GM12878 (cell line): ENCODE measurements at places on chromosomes 1 and 21.

- no peak for DNase-seq
These were observed 514.4 kb upstream of the B3GALT2 start for GRCh38 chr1:193700710-193701355.

DNA sequence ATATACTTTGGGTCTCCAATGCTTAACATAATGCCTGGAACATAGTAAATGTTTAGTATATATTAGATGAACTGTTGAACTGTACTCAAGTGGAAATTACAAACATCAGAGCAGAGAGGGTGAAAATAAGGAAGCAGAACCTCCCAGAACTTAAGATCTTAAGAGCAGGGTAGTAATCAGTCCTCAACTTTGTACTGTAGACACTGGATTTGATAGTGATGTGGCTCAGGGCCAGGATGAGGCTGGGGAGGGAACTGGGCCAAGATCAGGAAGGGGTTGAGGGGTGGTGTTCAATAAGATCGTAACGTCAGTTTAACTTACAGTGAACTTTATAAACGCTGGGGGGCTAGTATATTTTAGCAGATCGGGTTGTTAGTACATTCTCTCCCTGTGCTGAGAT, 15.4 kb downstream of the MPZL1 start:
- DNase-seq = no peak

- no peak for DNase-seq
These were observed 1.6 kb downstream of the PADI4 start for GRCh38 chr1:17309426-17310067.

DNA sequence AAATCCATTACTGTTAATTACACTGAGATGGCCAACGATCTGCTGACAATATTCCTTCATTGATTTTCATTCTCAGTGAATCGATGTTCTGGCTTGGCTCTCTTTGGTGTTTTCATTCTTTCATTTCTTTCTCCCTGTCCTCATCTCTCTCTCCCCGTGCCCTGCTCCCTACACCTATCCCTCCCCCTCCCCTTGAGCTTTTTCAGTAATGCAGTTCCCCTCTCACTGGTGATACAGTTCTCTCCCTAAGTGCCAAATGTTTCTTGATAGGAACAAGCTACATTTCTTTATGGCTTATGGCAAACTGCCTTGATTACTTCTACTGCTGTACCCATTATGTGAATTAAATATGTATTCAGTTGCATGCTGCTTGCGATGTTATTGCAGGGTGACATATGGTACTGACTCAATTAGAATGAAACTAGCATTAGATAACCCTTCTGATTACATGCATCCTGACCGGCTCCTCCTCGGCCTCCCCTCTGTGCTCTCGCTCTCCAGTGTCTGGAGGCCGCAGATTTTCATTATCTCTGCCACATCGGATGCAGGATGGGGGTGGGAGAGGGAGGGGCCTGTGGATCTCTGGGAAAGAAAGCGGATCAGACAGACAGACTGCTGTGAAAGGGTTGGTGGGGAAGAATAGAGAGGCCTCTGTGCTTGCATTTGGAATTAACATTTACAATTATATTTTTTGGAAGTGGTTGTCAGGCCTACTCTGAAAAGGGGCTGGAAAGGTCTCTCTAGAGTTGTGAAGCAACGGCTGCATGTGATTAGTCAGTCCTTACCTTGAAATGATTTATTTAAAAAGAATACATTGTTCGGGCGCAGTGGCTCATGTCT, 130.9 kb downstream of the PBX1 start:
- DNase-seq = no peak

GRCh38 chr21:37550618-37551330, 184.2 kb downstream of the DYRK1A start:
- DNase-seq = no peak

GRCh38 chr1:31781756-31782371, 17.7 kb upstream of the ADGRB2 start:
- no peak for DNase-seq

GRCh38 chr1:156253634-156254033, 5.8 kb upstream of the PAQR6 start:
- DNase-seq = no peak

GRCh38 chr1:23466423-23466989, 17.5 kb downstream of the ASAP3 start:
- no peak for DNase-seq

DNA sequence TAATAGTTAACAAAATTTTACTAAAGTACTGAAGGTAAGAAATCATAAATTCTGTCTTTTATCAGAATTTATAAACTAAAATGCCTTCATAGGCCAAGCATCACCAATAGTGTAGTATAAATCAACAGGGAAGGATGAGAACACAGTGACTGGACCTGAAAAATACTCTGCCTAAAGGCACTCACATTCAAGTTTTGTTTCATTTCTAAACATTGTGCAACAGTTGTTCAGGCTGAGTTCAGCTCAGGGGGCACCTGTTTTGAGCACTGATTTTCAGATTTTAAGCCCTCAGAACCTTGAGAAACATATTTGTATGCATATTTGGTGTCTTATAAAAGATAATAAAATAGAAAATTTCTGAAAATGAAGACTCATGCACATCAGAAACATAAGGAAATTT, 12.4 kb downstream of the ACBD6 start:
- DNase-seq = no peak

- no peak for DNase-seq
These were observed 37.0 kb downstream of the SLC9A1 start for GRCh38 chr1:27117733-27118439.

DNA sequence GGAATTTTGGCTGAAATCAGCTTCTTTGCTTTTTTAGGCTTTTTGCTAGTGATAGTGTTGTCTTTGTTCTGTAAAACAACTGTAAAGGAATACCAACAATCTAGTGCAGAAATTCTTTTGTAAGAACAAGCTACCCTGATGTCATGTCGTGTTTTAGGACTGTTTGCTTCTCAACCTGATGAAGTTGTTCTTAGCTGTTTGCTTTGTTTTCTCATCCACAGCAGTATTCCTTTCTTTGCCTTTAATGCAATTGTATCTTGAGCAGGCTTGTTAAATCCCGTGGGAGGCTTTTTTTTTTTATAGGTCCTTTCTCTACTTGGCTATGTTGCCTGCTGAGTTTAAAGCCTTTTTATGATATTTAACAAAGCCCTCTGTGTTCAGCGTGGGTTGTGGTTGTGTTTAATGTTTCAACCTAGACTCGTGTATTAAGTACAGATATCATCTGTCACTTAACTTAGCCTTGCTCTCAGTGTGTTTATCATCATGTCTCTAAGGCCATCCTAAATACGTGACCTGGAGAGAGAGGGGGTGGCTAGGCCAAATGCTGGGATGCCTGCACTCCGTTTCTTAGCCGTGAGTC, 31.6 kb downstream of the ADARB1 start:
- no peak for DNase-seq

DNA sequence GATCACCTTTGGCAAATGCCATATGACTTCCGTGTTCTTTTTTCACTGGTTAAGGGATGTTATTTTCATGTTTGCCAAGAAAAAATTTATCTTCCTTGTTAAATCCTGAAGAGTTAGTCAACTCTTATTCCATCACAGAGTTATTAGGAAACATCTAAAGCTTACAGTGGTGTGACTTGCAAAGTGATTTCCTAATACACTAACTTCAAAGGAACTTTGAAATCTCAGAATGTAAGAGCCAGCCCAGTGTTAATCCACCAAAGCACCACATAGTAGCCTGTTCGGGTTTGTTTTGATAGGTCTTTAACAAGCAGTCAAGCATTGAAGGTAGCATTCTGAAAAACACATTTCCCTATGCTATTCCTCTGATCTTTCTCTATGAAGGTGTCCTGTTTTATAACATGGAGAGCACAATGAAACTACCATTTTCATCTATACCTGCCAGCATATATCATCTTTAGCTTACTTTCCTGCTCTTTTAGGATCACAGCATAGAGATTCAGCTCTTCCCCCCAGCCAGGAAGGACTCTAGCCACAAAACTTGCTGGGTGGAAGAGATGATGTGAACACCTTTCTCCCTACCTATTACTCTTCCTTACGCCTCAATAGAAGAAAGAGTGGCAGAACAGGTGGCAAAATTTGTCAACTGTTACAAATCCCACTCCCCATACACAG, 82.4 kb upstream of the MAGI3 start:
- DNase-seq = no peak

GRCh38 chr1:188906921-188907641, 1570.6 kb downstream of the BRINP3 start:
- DNase-seq = no peak

- DNase-seq = no peak
These were observed 1313.1 kb downstream of the MRPL39 start for GRCh38 chr21:24294171-24294570.

- DNase-seq = no peak
These were observed 129.7 kb downstream of the VPS13D start for GRCh38 chr1:12359359-12360133.

GRCh38 chr21:23162198-23162946, 2164.2 kb downstream of the NCAM2 start:
- DNase-seq = no peak
